ENCODE measurements at places on chromosomes 5 and 9.
A peak's percentile ranks its signal among the peaks of the same experiment; 100 is the strongest.

DNA sequence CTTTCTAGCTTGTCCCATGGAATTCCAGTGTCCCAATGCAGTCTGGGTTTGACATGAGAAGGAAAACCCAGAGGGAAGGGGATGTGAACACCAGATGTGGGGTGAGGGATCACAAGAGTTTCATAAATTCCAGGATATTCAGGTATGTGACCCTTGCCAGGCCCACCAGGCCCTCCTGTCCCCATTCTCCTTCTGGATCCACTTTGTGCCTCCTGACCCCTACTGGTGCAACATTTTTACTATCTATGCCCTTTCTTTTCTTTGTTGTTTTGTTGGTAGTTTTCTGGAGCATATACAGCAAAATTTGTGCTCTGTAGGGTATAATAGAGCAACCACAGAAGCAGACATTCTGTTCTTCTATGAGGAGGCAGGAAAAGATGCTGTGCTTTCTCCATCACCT lies 597.0 kb upstream of the GRAMD2B start:
- DNase-seq, result no peak

DNA sequence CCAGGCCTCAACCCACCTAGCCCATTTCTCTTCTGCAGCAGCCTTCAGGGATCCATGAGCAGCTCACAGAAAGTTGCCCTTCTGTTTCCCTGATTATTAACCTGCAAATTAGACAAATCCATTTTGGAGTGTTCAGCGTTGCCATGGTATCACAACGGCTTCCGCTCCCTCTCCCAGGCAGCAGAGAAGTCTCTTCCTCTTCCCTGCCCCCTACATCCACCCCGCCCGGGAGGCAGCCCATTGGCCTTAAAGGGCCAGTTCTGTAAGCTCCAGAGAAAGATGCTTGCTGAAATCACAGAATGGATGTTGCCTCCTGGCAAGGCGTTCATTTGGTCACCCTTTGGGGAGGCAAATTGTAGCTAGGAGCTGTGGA lies 47.7 kb upstream of the BOD1 start:
- no peak for DNase-seq

GRCh38 chr5:72817076-72817481 lies 618 bp downstream of the TNPO1 start:
- peak; percentile 74 for DNase-seq

DNA sequence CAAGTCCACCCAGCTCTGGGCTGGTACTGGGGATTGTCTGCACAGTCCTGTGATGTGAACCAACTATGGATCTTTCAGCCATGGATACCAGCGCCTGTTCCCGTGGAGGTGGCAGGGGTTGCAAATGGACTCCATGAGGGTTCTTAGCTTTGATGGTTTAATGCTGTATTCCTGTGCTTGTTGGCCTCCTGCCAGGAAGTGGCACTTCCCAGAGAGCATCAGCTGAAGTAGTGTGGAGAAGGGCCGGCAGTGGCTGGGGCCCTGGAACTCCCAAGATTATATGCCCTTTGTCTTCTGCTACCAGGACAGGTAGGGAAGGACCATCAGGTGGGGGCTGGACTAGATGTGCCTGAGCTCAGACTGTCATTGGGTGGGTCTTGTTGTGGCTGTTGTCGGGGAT lies 1104.8 kb upstream of the COX7C start:
- DNase-seq, result no peak

DNA sequence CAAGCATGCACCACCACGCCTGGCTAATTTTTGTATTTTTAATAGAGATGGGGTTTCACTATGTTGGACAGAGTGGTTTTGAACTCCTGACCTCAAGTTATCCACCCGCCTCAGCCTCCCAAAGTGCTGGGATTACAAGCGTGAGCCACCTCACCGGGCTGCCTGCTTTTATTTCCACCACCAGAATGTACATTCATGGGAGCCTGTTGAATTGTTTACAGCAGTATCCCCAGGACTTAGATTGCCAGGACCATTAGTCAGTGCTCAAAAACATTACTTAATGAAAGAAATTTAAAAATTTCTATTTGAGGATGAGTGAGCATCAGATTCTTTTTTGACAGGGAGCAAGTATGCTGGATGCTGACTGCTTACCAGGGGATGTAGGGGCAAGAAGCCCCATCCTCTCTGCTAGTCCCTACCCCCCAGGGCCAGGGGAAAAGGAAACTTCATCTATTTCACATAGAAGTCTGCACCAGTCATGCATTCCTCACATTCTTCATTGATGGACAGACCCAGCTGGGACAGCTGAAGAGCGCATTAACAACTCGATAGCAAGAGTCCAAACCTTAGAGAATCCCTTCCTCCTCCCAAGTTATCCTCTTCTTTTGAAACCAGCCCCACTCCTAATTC lies 10.3 kb upstream of the RGMB start:
- no peak for DNase-seq

- no peak for DNase-seq
Observed at GRCh38 chr5:173014671-173015070, 31.1 kb downstream of the ATP6V0E1 start.

- DNase-seq, result no peak
Observed at GRCh38 chr5:33444542-33444941, 3.8 kb downstream of the TARS1 start.

GRCh38 chr5:118818604-118819003 lies 169.7 kb downstream of the DTWD2 start:
- DNase-seq, result no peak

GRCh38 chr9:14814249-14814628 lies 91.7 kb upstream of the CER1 start:
- no peak for DNase-seq

DNA sequence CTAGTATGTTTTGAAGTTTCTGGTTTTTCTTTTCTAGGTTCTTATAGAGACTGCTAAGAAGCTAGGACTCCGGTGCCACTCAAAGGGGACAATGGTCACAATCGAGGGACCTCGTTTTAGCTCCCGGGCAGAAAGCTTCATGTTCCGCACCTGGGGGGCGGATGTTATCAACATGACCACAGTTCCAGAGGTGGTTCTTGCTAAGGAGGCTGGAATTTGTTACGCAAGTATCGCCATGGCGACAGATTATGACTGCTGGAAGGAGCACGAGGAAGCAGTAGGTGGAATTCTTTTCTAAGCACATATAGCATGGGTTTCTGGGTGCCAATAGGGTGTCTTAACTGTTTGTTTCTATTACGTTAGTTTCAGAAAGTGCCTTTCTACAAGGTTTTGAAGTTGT lies 52.2 kb downstream of the MTAP start:
- DNase-seq, result no peak

DNA sequence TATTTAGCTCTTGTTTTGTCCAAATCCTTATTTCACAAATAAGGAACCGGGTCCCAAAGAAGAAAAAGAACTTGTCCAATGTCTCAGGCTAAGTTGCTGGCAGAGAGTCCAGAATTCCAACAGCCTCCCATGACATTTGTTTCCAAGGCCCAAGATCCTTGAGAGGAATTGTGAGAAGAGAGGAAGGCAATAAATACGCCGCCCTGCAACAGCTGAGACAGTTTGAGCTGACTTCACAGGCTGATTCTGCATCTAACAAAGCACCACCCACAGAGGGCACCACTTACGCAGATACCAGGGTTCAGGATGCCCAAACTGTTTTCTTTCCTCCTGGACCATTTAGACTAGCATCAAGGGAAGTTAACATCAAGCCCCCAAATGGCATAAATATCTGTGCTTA lies 211.3 kb downstream of the FAM114A2 start:
- DNase-seq, result no peak

- DNase-seq, result no peak
Observed at GRCh38 chr5:14148890-14149671, 5.9 kb downstream of the TRIO start.

All from activated effector memory CD4-positive, alpha-beta T cell treated with anti-CD3 and anti-CD28 coated beads, Interleukin-2, amount 50 U/mL, for 16 hours (primary cell).